ENCODE measurements at places on chromosomes 13 and 19. TPM values are rescaled to one million over a fixed set of nuclear protein-coding genes. Genes with fewer than 3 reads are reported as not detected.

DNA sequence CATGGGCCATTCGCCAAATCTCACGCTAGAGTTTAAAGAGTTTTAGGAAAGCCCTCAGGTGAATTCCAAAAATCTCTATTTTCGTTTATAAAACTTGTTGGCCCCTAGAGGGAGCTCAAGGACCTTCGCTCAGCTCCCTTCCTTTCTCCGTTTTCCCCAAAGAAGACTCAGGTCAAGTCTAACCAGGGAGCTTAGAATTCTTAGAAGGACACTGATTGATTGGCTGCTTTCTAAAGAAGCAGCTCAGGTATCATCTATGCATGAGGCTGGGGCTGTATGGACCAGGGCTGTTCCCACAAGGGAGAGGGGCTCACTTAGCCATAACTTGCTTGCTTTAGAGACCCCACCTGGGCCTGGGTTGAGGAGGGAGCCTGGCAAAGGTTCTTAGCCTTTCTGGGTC lies 20.5 kb downstream of the DZIP1 start:
- no peak for DNase-seq

- no peak for DNase-seq
These were observed 15.3 kb downstream of the GATAD2A start for GRCh38 chr19:19420570-19421298.

DNA sequence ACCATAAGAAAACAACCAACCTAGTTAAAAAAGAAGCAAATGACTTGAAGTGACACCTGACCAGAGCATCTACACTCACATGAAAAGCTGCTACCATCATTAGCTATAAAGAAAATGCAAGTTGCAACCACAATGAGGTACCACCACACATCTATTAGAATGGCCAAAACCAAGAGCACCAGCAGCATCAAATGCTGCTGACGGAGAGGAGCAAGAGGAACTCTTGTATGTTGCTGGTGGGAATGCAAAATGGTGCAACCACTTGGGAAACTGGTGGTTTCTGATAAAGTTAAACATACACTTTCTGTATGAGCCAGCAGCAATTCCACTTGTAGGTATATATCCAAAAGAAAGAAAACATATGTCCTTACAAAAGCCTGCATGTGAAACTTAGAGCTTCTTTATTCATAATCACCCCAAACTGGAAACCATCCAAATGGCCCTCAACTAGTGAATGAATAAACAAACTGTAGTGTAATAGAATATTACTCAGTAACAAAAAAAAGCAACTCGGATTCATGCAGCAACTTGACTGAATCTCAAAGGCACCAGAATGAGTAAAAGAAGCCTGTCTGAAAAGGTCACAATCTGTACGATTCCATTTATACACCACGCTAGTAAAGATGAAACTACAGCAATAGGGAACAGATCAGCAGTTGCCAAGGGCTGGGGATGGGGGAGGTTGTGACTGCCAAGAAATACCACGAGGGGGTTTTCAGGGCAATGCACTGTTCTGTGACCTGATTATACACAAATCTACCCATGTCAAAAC lies 60.9 kb upstream of the RANBP3 start:
- no peak for DNase-seq

DNA sequence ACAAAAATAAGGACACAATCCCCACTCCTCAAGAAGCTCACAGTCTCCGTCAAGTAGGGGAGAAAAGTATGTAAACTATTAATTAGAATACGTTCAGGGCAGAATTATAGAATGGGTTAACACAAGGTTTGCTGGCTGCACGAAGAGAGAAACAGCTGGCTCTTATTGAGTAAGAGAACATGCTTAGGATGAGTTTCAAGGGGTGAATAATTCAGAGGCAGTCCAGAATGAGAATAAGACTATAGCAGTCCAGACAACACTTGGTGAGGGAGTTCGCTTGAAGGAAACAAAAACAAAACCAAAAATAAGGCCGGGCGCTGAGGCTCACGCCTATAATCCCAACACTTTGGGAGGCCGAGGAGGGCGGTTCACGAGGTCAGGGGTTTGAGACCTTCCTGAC lies 61.9 kb downstream of the THSD1 start:
- DNase-seq = no peak

DNA sequence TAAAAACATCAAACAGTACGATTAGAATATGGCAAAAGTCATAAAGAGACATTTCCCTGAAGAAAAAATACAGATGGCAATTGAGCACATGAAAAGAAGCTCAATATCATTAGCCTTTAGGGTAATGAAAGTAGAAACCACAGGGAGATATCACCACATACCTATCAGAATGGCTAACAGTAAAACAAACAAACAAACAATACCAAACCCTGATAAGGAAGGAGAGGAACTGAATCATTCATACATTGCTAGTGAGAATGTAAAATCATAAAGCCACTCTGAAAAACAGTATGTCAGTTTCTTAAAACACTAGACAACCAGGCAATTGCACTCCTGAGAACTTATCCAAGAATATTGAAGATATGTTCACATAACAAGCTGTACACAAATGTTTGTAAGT lies 1342.5 kb upstream of the SLC10A2 start:
- DNase-seq = no peak

The ZNF222 gene
- 0.99 TPM for total RNA-seq

The FUT3 gene
- not detected for total RNA-seq

The ZNF132 gene
- total RNA-seq = 3.2 TPM

Measured in activated T-helper 2 cell treated with anti-CD3 and anti-CD28 coated beads, Interferon-gamma antibody, Interleukin-2, Interleukin-4, amounts not matched to agents 10 μg/mL and 5 μg/mL and 100 μg/mL, durations not matched to agents 14 hours and 24 hours and 36 hours (primary cell).